ENCODE measurements at places on chromosomes 12 and 14.

GRCh38 chr12:32669584-32669983 is 9.5 kb upstream of the DNM1L start:
- DNase-seq = no peak

DNA sequence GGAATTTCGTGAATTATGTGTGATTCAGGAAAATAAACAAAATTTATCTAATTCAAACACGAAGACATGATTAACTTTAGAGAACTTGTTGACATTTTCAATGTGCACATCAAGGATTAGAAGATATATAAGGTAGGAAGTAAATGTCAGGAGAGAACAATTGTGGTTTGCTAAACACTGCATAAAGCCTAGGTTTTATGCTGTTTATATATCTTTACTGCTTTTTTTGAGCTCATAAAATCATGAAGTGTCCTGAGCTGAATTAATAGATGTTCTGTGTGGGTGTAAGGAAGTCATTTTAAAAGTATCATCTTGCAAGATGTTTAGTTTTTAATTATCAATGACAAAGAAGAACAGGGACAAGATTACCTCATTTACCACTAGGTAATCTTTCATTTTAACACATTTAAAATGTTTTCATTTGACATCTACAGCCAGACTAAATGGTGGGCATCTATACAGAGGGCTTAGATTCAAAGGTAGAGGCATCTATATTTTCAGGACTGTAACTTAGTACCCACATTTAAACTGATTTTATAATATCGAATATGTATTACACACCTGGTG is 382.8 kb downstream of the ADAMTS20 start:
- DNase-seq = no peak

DNA sequence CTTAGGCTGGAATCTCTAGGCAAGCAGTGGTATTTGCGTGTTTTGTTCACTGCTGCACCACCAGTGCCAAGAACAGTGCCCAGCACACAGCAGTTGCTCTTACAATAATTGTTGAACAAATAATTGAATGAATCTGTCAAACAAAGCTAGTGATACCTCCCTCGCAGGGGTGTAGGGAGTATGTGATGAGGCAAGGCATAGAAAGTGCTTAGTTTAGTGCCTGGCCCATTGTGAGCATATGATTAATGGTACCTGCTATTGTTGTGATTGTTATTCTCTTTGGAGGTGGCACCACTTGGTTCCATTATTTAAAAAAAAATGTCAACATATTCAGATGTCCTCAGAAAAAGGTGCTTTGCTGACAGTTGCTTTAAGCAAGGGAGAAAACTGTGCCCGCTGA is 210.1 kb upstream of the TBX3 start:
- no peak for DNase-seq

DNA sequence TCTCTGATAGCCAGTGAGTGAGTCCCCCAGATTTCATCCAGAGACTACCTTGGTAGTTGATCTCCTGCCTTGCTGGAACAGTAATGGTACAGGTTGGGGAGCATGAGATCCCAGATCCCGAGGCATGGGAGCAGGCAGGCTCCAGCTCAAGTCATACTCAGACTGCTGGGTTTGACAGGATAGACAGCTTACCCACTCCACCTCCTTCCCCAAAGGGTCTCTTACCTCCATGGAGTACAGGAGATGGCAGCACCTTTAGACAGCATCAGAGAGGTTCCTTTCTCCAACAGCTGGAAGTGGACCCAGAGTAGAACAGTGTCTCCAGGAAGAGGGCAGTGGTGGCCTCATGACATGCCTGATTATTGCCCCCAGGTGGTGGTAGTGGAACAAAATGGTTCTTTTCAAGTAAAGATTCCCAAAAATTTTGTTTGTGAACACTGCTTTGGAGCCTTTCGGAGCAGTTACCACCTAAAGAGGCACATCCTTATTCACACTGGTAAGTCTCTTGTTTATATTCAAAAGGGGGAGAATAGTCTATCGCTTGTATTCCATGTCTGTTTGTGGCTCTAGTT is 4.9 kb upstream of the CSAD start:
- DNase-seq = no peak

GRCh38 chr12:50224026-50224692 is 57.0 kb upstream of the CERS5 start:
- peak; percentile 49 for DNase-seq

DNA sequence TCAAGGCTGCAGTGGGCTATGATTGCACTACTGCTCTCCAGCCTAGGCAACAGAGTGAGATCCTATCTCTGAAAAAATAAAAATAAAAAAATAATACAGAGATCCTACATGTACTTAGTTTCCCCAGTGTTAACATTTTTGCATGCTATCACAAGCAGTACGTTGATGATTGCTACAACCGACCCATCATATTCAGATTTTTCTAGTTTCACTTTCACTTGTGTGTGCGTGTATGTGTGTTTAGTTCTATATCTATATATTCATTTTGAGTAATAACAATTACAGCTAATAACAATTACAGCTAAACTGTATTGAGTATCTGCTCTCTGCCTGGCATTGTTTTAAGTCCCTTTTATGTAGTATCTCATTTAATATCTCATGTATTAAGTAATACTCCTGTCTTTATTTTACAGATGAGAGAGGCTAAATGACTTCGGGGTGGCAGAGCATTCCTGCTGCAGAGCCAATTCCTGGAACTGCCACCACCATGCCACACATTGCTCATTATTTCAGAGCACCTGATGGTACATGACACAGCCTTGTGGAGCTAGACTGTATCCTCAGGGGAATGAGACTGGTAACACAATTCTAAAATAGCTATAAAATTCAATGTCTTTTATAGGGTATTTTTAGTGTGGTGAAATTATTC is 153.1 kb downstream of the BCAT1 start:
- DNase-seq = peak; percentile 14

DNA sequence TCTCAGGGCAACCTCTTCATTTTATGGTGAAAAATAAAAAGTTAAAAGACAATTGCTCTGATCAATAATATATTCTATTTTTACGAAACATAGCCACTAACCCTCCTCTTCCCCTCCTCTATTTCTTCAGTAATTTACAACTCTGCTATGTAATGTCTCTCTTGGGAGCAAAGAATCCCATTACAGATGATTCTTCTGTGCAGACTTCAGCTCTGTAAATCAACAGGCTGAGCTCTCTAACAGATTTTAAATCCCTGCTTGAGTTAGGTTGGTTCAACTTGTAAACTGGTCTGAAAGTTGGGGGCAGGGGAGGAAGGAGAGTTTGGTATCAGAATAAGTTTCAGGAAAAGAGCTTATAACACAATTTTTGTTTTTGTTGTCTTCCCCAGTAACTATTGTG is 151.0 kb downstream of the SLC25A21 start:
- no peak for DNase-seq

- no peak for DNase-seq
These were observed 17.3 kb downstream of the HIP1R start for GRCh38 chr12:122852336-122853275.

DNA sequence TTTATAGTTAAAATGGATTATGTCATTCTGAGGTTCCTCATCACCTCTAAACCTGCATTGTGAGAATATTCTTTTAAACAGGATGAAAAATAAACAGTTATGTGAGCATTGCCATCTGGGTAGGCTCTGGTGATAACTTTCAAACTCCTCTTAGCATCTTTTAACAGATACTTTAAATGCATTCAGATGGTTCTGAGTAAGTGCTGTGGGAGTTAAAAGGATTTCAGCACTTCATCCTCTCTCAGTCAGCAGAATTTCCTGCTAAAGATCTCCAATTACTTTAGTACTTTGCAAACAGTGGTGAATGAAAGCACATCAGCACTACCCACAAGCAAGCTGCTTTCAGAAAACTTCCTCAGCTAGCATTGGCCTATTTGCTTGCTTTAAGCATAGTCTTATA is 59.3 kb upstream of the TMTC1 start:
- no peak for DNase-seq

DNA sequence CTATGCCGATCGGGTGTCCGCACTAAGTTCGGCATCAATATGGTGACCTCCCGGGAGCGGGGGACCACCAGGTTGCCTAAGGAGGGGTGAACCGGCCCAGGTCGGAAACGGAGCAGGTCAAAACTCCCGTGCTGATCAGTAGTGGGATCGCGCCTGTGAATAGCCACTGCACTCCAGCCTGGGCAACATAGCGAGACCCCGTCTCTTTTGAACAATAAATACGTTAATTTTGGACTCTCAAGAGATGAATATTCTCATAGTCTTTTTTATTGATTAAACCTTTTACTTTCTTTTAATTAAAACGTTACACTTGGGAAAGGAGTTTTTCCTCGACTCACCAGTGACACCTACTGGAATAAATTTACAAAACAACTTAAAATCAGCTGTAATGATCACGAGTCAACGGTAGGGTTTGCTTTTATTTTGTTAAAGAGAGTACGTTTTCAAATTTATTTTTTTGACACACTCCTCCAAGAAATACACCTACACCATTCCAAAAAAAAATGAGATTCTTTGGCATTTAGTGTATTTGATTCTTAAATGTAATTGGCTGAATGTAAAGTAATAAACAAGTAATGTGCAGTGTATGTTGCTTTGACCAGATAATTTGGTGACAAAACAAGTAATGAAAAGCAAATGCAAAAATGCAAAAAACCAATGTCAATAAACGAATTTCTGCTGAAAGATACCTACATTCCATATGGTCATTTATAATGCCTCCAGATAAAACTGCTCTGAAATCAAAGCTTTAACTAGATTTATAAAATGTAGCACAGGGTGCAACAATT is 687 bp upstream of the RPS29 start:
- peak; percentile 61 for DNase-seq

GRCh38 chr12:131112021-131112420 is 158.3 kb downstream of the ADGRD1 start:
- no peak for DNase-seq
